GOT3 (cell line): ENCODE measurements at places on chromosomes 13 and 19.

GRCh38 chr13:102028206-102028605 is 373.6 kb downstream of the FGF14 start:
- no peak for DNase-seq

GRCh38 chr19:1146412-1146699 is 27.7 kb downstream of the SBNO2 start:
- no peak for DNase-seq

DNA sequence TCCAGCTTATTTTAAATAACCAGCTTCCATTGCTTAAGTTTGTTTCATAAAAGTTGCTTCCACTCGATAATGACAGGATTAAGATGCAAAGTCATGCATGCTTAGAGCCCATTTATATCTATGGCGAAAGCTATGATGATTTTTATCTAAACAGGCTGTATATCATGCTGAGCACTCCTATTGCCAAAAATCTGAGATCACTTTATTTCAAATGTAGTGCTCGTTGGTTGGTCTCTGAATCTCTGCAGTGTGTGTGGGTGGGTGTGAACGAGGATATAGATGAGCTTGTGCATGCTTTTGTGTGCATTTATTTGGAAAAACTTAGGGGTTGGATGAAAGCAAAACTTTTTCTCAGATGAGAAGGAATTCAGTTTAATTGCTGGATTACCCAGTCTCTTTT is 27.0 kb upstream of the ARGLU1 start:
- DNase-seq: no peak

GRCh38 chr13:89380101-89380500 is 1708.9 kb downstream of the SLITRK5 start:
- DNase-seq: no peak

GRCh38 chr13:102846261-102847015 is 606 bp downstream of the ERCC5 start:
- DNase-seq: no peak

DNA sequence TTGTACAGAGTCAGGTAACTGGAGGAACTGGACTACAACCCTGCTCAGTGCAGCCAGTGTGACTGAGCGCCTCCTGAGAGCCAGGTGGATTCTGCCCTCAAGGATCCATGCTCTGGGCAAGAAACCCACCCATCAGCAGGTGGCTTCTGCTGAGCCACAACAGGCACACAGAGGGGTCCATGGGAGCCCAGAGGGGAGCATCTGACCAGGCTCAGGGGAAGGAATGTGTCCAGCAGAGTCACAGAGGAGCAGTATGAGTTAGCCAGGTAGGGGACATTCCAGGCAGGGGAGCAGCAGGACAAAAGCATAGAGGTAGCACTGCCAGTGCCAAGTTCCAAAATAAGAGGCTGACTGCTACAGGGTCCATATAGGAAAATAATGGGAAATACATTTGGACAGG is 19.9 kb downstream of the DHRS12 start:
- no peak for DNase-seq

DNA sequence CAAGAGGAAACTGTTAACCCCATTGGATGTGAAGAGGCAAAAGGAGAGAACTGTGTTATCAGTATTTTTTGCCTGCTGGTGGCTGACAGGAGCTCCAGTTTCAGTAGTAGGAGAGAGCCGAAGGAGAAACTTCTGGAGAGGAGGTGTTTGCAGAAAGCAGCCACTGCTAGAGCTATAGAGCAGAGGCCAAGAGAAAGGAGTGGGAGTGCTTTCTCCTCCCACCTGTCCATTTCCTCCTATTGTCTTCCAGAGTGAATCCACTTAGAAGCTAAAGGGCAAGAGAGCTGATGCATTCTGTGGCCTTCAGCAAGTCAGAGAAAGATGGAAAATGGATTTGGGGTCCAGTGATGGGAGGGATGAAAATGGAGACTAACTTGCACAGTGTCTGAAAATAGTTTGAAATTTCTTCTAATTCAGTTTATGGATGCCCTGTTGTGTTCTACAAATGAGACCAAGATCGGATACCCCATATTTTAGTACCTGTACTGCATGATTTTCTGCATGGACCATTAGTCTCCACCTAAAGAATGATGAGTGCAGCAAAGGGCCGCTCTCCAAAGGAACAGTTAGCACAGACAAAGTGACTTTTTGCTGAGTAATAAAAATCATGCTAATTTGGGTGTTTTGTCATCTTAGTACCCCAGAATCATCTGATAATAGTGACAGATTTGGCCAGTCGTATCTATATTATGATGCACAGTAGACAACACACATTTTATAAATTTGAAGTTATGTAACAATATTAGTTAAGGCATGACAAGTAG is 10.7 kb downstream of the HS6ST3 start:
- DNase-seq: no peak

DNA sequence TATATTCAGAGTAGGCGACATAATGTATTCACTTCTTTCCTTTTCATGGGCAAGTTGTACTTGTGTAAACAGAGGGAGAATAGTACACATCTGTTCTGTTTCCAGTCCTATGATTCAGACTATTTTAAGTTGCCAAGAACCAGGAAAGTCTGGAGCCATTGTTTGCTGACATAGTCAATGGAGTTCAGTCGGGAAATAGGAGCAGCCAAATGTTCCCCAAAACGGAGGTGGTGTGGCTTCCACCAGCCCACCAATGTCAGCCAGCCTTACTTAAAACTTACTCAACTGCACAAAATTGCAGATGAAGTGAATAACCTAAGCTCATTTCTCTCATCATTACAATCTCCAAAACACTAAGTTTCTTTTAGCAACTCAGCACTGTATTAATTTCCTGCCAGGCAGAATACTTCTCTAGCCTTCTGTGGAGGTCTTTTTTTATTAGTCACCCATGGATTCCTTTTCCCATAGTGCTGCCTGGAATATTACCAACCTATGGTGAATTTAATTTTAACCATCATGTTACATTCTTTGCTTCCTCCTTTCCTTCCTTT is 22.3 kb upstream of the CSNK1A1L start:
- no peak for DNase-seq

DNA sequence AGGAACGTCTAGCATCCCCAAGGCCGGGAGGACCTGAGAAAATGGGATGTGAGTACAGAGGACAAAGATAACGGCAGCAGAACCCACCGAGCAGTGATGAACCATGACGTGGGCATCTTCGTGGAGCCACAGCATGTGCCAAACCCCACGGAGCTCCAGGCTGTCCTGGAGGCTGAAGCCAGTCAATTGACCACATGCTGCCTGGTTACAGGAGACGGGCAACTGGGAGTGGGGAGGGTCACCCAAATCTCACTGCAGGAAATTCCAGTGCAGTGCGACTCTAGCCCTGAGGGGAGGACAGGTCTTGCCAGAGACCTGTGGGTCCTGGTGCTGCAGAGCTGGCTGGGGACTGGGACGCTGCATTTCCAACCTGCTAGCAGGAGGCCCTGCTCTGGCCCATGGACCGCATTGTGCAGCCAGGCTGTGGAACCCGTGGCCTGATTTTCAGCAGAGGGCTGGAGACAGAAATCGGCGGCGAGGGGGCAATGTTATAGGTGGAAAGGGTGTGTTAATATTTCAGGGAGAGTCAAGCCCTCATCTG is 3.2 kb upstream of the GRTP1 start:
- DNase-seq: no peak

GRCh38 chr13:113749967-113750366 is 9.1 kb upstream of the TMEM255B start:
- no peak for DNase-seq

DNA sequence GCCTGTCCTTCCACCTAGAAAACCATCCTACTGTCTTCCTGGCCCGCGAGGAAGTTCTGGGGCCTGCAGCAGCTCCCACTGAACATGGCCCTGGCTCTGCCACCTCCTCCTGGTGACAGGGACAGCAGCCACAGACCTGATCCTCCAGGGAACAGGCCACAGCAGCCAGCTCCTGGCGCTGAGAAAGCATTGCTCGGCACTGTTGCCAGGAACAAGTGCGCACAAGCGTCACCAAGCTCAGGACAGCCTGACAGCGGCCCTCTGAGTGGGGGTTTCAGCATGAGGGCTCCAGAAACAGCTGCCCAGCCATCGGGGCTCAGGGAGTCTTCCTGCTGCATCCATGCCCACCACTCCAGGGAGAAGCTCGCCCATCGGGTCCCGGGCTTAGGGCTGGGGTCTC is 21.9 kb downstream of the AP3D1 start:
- no peak for DNase-seq

DNA sequence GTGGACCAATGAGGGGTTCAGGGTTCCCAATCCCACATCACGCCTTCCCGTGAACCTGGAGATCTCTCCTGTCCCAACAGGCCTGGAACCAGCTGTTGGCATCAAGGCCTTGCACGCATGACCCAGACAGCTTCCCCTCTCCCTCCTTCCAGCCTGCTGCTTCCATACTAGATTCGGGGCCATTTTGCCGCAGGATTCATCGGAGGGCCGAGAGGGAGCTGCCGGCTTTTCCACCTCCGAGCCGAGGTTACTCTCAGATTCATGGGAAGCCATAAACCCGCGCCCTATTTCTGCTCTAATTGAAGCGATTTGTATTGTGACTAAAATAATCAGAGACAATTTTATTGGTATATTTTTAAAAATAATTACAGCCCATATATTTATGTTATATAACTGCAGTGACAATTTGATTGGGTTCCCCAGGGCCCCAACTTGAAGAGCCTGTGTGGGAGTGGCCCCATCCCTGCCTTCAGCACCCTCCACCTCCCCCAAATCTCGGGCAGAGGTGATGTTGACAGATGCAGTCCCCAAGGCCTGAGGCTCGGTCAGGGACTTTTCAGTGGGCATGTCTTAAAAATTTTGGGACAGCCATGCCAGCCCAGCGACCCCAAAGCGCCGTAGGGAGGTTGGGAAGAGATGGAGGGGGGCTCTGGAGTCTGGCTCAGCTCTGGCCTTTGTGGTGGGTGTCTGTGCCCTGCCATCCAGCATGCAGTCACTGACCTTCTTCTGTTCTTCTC is 30.8 kb upstream of the PEPD start:
- DNase-seq: no peak

DNA sequence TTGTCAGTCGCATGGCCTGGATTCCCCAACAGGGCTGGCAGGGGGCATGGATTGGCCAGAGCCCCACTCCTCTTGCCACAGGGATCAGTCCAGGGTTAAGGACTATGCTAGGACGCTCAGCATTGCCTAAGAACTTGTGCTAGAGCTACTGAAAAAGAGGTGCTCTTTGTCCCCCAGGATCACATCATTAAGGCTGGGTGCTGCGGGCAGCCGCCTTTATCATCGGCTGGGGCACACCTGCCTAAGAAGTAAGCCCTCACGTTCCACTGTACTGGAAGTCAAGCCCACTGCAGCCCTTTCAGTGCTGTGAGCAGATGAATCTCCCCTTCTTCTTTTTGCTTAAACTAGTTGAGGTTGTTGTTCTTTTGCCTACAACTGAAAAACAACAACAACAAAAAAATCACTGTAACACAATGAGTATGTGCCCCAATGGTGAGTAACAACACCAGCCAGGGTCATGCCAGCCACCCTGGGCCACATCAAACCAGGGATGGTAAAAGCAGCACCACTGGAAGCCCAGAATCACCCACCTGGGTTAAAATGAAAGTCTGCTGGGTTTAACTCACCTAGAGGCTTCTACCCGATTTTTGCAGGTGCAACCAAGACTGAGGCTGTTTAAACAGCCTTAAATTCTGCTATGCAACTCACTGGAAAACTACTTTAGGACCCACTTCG is 20.6 kb downstream of the STK24 start:
- no peak for DNase-seq

GRCh38 chr13:31919971-31920726 is 111.4 kb upstream of the FRY start:
- DNase-seq: no peak

DNA sequence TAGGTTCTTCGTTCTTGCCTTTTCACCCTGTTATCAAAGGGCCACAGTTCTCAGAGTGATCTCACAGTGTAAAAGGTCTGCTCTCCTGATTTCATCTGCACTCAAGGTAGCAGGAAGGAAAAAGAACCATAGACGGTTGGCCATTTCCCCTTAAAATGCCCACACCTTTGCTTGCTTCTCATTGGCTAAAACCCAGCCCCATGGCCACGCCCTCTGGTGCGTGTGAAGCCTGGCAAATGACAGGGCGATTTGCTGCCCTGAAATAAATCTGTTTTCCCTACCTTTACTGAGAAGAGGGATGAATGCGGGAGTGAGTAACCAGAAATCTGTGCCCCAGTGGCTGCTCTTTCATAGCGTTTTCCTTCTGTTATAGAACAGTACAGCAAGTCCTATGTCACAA is 269.3 kb downstream of the POU4F1 start:
- DNase-seq: no peak

DNA sequence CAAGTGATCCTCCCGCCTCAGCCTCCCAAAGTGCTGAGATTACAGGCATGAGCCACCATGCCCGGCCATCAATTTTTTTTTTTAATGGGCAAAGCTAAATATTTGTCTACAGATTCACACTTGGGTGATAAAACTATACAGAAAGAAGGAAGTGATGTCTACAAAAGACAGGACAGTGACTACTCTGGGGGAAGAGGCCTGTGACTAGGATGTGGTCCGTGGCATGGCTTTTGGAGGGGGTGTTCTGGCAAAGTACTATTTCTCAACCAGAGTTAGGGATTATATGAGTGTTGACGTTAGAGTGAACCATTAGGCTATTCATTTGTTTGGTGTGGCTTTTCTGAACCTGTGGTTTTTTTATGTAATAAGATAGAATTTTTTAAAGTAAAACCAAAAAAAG is 42.7 kb downstream of the INSR start:
- DNase-seq: no peak

- DNase-seq: no peak
Observed at GRCh38 chr13:80436571-80437169, 95.7 kb upstream of the SPRY2 start.

GRCh38 chr13:37179645-37180044 is 74.2 kb upstream of the CSNK1A1L start:
- DNase-seq: no peak
